ENCODE measurements at places on chromosomes 16 and 17.

GRCh38 chr17:38415250-38416194 lies 12.7 kb upstream of the ARHGAP23 start:
- DNase-seq: peak; percentile 84

GRCh38 chr17:82257473-82257872 lies 16.0 kb downstream of the CSNK1D start:
- no peak for DNase-seq

- no peak for DNase-seq
These were observed 26.1 kb downstream of the LGALS3BP start for GRCh38 chr17:78953356-78954350.

GRCh38 chr17:76879691-76880090 lies 11.5 kb downstream of the MGAT5B start:
- DNase-seq: no peak

DNA sequence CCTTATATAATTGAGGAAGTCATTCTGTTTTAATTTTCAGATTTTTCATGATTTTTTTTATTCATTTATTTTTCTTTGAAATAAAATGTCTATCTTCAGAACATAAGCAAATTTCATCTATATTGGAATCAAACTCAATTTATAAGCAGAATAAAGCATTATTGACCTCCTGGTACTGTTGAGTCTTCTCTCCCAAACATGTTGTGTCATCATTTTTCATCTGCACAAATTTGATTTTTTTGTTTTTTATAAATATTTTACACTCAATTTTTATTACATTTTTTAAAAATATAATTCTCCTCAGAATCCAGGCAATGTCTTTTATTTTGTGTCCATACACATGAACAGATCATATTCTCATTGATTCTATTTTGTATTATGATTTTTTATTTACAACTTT lies 2363.9 kb downstream of the TP53TG3F start:
- DNase-seq: no peak

GRCh38 chr16:4373909-4374742 lies 2.5 kb downstream of the VASN start:
- DNase-seq: peak; percentile 74

GRCh38 chr17:78842881-78843565 lies 2.4 kb upstream of the USP36 start:
- peak; percentile 64 for DNase-seq

GRCh38 chr17:81170727-81171494 lies 4.9 kb upstream of the AATK start:
- no peak for DNase-seq

GRCh38 chr17:59105852-59106462 lies 723 bp downstream of the TRIM37 start:
- DNase-seq: peak; percentile 81

- no peak for DNase-seq
These were observed 84.0 kb downstream of the NTN1 start for GRCh38 chr17:9105068-9105868.

DNA sequence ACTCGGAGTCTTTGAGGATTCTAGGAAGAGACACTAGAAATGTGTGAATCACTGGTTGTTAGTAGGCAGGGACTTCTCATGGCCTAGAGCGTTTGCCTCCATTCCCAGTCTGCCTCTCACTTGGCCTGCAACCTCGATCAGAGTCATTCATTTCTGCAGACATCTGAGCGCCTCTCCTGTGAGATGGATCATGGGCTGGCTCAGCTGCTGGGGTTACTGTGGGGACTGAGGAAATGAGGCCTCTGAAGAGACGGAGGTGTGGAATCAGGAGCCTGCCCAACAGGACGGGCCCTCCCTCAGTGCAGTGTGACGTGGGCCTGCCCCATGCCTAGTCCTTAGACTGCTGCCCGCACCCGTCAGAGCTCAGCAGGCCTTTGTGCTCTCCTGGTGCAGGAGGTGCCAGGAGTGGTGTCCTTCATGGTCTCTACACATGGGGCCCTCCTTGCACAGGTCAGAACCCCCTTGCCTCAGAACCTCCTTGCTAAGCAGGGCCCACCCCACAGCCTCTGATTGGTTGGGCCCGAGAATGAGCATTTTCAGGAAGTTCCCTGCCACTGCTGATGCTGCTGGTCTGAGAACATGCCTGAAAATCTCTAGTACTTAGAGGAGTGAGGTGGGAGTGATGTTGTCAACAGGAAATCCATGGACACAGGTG lies 99.4 kb downstream of the NPIPB11 start:
- DNase-seq: no peak

DNA sequence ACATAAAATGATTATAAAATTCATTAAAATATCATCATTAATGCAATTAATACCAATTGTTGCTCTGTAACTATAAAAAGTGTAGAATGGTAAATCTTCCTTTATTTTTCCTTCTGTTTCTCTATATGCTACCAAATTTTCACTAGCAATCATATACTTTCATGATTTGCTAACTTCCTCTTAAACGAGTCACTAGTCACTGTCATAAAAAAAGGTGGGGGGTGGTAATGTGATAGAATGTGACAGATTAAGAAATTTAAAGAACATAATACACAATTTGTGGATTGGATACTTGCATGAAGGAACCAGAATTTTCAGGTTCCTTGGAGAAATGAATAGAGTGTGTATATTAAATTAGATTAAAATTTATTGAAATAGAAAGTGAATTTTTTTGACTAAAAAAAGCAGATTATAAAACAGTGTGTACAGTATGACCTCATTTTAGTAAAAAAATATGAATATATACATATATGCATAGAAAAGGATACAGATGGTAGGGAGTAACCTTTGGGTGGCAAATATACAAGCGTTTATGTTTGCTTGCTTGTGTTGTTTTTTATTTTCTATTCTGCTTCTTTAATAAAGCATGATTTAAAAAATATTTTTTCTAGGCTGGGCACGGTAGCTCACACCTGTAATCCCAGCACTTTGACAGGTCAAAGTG lies 56.7 kb upstream of the C17orf78 start:
- no peak for DNase-seq

DNA sequence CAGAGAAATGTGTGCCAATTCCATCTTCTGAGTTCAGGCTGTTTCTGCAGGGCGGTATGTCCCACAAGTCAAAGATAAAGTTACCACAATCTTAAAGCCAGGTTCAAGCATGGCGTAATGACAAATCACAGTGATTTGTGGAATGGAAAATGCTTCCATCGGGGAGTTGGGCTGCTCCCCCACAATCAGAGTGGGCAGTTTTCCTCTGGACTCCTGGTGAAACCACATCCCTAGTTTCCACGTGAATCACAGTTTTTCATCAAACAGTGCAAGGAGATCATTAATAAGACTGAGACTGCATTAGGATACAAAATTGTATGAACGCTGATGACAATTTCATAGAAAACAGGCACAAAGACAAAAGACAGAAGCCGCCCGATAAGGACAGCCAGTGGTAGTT lies 3.6 kb downstream of the LITAF start:
- no peak for DNase-seq

- DNase-seq: no peak
These were observed at the start of gene C17orf107 for GRCh38 chr17:4899341-4900230. Gene C17orf107 (plus strand): TSS chr17:4899536. CDS start chr17:4899763, 227 bp downstream.

DNA sequence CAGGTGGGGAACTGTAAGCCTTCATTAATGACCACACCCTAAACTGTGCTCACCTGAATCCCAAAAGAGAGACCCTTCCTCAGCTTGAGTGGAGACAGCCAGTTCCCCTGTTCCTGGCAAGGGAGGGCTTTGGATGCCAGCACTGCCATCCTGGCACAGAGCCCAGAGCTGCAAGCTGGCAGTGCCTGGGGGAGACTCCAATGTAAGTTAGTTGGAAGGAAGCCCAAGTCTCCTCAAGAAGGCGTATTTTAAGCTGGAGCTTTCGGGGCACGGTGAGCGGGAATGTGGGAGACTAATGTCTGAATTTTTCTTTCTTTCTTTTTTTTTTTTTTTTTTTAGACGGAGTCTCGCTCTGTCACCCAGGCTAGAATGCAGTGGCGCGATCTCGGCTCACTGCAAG lies 4.7 kb downstream of the CDC42EP4 start:
- DNase-seq: no peak

- DNase-seq: no peak
These were observed 13.4 kb downstream of the EMC8 start for GRCh38 chr16:85785927-85786326.

DNA sequence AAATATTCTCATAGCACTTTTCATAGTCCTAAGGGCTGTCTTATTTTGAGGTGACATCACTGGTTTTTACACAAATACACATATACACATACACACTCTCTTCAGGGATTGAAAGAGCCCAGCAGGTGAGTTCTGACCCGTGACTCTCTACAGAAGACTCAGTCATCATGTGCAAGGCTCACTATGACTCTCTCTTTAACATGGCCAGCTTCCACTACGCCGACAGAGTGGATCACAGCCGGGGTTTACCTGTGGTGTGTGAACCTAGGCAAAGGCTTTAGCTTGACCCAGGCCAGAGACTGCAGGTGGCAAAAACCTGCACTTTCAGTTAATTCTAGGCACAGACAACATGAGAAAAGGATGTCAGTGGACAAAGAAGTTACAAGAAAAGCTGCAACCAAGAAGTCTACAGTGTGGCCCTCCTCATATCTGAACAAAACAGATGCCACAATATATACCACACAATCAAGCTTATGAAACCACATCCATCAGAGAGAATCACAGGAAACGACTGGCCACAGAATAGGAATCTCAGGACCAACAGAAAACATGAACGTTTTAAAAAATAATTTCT lies 56.5 kb downstream of the CYTH1 start:
- DNase-seq: no peak

- peak; percentile 12 for DNase-seq
These were observed 73.9 kb downstream of the CDH13 start for GRCh38 chr16:82700541-82701235.

GRCh38 chr17:35491417-35491816 lies 42.9 kb upstream of the SLFN13 start:
- DNase-seq: no peak

GRCh38 chr16:87483481-87483880 lies 9.3 kb downstream of the ZCCHC14 start:
- DNase-seq: no peak

- DNase-seq: no peak
These were observed 2.7 kb upstream of the UNC13D start for GRCh38 chr17:75846692-75847613.

GRCh38 chr17:47810200-47810821 lies 11.3 kb downstream of the OSBPL7 start:
- DNase-seq: peak; percentile 88

Data from urothelium cell line (cell line).